HuH-7 (cell line): ENCODE measurements at places on chromosomes 5 and 9.

- DNase-seq = no peak
These were observed 433.7 kb downstream of the ENC1 start for GRCh38 chr5:74206579-74207550.

GRCh38 chr5:80608731-80609130, 38.7 kb upstream of the ANKRD34B start:
- DNase-seq = no peak

GRCh38 chr5:113278976-113279375, 155.8 kb downstream of the TSSK1B start:
- no peak for DNase-seq

DNA sequence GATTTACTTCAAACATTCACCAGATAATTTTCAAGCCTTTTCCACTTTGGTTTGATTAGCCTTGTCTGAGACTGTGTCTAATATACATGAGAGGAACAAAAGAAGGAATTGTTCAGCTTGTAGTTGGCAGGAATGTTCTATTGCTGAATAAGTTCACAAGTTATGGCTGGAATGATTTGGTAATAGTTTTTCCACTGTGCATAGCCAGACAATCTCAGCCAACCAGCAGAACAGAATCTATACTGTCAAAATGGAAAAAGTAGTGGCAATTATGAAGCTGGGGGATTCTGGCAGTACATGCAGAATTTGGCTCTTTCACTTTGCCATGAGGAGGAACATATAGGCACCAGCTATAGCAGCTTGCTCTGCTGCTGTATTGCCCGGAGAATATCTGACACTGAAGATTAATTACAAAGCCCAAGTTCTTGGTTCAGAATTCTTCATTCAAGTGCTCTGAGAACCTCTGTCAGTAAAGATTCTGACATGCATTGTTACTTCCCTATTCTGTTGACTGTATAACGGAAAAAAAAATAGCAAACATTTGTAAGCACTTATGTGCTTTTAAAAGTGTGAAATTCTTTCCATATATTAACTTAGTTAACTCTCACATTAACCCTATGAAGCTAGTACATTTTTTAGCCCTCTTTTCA, 150.6 kb downstream of the PRR16 start:
- DNase-seq = no peak

DNA sequence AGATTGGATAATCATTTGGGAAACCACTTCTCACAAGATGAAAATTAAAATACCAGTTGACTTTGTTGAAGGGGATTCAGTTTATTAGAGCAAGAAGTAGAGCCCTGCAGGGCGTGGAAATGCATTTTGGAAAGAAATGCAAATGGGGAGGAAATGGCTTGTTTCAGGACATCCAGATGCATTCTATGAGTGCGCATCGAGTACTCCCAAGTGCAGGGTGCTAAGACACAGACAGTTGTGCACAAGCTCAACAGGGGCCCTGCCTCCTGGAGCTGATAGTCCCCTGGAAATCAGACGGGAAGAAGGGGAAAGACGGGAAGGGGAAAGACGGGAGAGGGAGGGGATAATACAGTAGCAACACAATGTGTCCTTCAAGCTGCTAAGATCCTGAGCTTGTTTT, 64.0 kb downstream of the NSUN2 start:
- no peak for DNase-seq

DNA sequence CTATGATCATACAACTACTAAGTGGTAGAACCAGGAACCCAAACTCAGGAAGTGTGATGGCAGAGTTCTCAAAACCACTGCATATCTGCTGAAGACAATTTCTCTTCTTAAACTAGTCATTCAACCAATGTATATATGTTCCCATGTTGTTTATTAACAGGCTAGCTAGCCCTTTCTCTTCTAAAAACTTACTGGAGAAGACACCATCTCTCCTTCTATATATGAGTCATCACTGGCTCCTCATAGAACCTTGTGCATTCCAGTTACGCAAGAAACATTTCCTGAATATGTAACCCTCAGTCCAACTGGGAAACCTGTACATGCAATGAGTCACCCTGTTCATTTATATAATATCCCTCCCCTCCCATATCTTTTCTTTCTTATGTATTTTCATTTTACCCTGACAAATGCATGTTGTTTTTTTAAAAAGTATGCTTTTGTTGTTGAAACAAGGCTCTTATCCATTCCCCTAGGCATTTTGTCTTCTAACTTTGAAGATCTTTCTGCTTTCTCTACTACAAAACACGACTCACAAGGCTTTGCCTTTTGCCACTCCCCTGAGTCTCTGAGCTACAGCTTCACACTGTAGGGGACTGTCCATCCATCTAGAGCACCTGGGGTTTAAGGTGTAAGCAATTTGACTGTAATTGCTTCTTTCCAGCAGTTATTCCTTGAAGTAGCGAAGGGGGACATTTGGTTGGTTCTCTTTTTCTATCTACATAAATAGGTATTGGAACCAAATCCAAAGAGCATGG, 119.5 kb downstream of the ANXA1 start:
- peak; percentile 7 for DNase-seq

- DNase-seq = no peak
These were observed 542 bp downstream of the FKBP15 start for GRCh38 chr9:113220467-113221002.

DNA sequence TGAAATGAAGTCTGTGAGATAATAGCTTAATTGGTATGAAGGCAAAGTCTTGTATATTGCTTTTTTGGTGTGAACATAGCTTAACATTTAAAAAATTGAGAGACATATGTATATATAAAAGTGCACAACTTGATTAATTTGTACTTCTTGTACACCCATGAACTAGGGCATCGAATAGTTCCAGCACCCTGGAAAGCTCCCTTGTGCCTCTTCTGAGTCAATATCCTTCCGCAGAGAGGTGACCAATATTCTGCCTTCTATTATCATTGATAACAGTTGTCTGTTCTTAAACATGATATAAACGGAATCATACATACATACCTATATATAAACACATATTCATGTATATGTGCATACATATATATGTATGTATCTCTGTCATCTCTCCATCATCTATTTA, 185.4 kb downstream of the PHF2 start:
- no peak for DNase-seq

- no peak for DNase-seq
These were observed 13.6 kb upstream of the CEP72 start for GRCh38 chr5:598564-598890.

GRCh38 chr5:135557076-135557838, 21.5 kb upstream of the NEUROG1 start:
- no peak for DNase-seq

DNA sequence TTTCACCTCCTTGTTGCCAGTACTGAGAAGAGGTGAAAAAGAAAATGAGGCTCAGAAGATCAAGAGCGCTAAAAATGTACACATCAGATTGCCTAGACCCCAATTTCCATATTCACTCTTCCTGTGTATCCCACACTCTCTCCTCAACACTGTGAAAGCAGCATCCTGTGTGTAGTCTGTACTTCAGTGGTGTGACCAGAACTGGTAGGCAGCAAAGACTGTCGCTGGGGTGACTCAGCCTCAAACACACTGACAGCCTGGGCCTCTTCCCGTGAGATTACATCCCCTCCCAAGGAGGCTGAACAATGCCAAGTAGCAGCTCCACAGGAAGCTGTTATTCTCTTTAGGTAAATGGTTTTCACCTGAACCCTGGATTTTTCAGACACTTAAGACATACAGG, 135.5 kb downstream of the CCDC192 start:
- DNase-seq = no peak

DNA sequence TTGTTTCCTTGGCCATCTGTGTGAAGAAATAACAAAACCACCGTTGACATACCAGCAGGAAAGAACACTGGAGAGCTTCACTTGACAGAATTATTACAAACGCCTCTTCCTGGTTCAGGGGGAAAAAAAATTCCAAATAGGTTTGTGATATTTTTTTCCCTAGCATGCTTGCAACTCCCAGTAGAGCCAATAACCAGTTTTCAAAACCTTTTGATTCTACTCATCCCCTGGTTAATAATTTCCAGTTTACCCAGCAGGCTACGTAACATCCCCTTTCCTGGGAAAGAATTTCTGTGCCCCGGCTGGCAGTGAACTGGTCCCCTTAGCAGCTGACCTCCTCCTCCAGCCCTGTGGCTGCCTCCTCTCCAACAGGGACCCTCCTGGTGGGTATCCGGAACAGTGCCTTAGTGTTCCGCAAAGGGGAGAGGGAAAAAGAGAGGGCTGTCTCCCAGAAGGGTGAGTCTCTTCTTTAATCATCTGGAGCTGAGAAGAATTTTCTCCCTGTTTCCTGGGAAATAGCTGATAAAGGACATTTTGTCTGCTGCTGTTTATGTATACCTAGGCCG, 72.8 kb upstream of the BOD1 start:
- peak; percentile 84 for DNase-seq

DNA sequence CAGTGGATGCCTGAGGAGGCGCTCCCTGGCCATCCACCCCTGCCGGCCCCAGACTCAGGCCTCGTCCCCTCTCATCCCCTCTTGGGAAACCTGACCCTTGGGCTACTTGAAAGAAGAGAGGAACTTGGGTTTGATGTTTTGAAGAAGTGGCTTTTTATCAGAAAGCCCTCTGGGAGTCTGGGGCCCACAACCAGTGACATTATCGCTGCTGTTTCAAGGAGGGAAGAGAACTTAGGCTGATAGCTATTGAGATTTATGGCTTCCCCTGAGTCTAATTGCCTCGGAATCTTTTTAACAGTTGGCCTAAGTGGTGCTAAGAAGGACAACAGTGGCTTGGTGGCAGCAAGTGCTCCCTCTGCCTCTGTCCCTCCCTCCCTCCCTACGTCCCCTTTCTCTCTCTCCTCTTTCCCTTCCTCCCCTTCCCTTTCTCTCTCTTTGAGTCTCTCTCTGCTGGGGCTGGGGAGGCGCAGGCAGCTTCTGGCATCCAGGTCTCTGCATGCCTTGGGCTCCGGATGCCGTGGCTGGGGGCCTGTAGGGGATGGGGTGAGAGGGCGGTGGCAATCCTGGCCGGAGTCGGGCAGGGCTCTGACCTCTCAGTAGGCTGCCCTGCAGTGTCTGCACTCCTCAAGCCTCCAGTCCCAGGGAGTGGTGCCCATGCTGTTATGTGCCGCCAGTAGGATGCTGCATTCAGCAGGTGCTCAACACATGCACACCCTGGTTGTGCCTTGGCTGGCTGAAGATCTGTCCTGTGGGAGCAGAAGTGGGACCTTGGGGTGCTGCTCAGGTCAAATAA, 49.6 kb upstream of the RXRA start:
- no peak for DNase-seq

DNA sequence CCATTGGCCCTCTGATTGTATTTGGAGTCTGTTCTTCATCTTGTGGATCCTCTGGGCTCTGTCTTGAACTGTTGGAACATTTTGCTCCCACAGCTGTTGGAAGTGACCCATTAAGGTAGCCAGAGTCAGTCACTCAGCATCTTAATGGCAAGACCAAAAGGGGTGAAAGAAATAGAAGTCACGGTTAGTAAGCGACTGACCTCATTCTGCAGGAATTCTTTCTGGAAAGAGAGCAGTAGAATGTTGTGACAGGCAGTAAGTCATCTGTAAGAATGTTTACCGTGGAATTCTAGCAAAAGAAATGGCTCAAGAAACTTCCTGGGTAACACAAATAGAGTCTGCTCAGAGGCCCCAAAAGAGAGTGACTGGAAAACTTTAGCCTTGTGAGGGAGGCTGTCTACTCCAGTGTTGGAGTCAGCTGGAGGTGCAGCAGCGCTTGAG, 28.6 kb upstream of the TNC start:
- DNase-seq = no peak

GRCh38 chr5:10482791-10483530, 41.3 kb downstream of the ROPN1L start:
- DNase-seq = no peak

- DNase-seq = no peak
These were observed 56.0 kb downstream of the KLHL3 start for GRCh38 chr5:137679910-137680309.

DNA sequence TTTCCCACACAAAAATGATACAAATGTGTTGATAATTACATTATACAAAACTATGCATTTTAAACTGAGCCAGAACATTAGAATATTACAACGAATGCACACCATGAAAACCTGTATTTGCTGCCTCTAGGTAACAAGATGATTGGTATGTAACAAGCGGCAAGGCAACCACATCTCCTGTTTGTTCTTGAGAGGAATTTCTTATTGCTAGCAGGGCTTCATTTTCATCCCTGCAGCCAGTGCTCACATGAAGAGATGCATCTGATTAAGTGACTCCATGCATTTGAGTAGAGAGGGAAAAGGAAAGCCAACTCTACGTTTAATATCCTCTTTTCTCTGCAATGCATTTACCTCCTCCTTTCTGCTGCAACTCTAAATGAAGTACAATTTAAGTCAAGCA, 36.6 kb downstream of the FRMD3 start:
- no peak for DNase-seq

- no peak for DNase-seq
These were observed 28.1 kb upstream of the F2RL1 start for GRCh38 chr5:76790632-76791290.

DNA sequence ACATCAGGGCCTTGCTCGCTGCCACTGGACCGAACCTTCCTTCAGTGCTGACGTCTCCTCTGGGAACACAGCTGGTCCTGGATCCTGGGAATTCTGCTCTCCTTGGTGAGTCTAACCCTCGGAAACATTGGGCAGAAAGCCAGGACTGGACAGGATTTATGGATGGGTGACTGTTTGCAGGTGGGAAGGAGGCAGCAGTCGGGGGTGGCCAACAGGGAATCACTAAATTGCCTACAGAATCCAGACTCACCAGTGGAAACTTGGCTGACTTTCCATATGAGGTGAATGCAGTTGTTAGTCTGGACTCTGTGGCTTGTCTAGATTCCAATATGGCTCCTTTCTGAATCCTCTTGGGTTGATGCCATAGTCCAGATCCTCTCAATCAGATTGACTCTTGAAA, 203.1 kb downstream of the SAXO1 start:
- no peak for DNase-seq

- DNase-seq = no peak
These were observed 57.2 kb downstream of the RANBP6 start for GRCh38 chr9:5958273-5958672.

DNA sequence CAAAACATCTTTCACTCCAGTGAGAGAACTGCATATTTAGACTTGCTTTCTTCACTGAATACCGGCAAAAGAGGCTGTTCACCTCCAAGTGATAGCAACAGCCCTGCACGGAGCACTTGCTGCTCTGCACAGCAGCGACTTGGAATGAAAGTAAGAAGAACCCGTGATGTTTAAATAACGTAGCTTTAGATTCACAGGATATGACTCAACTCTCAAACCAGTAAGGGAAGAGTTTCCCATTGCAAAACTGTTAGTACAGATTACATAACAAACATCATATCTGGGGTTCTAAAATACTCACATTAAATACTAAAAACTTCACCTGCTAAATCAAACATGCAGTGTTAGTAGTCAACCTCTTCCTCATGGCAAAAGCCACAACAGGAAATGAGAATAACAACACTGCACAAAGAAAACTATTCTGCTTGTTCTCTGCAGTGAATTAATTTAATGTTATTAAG, 203.4 kb downstream of the MCTP1 start:
- DNase-seq = no peak

DNA sequence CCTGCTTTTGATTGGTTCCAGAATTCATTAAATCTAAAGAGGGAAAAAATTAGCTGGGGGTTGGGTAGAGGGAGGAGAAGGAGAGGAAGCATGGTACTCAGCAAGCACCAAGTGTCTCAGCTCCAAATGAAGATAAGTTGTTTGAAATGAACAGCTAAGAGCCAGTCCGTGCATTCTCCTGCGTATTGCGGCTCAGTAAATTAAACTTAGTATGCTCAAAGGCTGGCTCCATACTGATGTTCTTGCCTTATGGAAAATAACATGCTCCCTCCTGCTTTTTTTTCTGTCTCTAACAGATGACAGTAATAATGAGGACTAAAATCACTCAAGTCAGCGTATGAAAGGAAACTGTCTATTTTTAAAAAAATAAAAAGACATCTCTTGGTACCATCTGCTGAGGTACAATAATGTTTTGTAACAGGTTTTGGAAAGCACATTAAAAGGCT, 161.0 kb downstream of the SPATA31D1 start:
- DNase-seq = no peak

GRCh38 chr5:88474574-88474973, 205.9 kb upstream of the TMEM161B start:
- peak; percentile 3 for DNase-seq
